ENCODE measurements at places on chromosomes 5 and 9.

DNA sequence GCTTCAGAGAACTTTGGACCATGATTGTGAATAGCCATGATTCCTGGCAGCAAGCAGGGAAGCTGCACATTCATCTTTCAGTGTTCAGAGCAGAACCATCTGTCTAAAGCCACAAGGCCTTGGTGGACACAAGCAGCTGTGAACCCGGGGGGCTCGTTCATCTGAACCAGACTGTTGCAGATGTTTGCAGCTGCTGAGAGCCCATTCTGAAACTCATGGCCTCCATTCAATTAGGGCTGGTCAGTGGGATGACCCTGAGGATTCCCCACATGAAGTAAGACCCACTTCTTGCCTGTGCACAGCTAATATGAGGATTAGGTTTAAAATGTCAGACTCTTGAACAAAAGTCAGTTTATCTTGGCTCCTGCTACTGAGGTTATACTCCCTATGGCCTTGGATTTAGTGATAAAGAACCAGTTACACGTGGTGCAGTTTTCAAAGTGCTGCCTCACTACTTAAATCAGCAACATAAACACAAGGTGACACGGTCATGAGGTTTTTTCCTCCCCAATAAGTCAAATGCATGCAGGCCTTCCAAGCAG is 109.8 kb upstream of the IFNK start:
- no peak for DNase-seq

DNA sequence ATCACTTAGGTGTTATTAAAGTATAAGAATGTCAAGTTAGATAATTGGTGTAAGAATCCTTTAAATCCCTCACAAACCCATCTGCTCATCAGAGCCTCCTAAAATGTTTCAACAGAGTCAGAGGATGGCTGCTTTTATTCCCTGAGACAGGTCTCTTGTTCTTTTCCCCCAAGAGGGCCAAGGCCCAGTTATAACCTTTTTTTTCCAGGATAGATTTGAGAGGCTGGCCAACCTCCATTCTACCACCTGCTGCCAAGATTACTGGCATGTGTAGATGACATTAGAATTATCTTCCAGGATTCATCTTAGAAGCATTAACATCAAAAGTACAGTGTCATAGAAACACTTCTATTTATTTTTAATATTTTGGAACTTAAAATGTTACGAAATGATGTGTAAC is 305.1 kb downstream of the TRPM3 start:
- DNase-seq = no peak

DNA sequence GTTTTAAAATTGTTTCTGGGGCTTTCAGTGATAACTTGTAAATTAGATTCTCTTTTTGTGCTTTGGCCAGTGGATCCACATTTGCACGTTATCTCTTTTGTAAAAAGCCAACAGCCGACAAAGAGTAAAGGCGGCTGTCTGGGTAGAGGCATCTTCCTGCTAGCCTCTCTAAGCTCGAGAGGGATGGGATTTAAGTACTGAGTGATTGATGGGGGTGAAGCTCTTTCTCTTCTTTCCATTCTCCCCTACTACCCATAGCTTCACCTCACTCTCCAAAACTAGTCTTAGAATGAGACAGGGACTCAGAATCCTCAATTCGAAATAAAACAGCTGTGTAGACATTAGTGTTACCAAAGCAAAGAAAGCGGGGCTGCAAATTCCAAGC is 3.4 kb downstream of the PBX3 start:
- DNase-seq = peak; percentile 37

- DNase-seq = peak; percentile 95
These were observed 24.0 kb upstream of the CDKN2B start for GRCh38 chr9:22033012-22033630.

DNA sequence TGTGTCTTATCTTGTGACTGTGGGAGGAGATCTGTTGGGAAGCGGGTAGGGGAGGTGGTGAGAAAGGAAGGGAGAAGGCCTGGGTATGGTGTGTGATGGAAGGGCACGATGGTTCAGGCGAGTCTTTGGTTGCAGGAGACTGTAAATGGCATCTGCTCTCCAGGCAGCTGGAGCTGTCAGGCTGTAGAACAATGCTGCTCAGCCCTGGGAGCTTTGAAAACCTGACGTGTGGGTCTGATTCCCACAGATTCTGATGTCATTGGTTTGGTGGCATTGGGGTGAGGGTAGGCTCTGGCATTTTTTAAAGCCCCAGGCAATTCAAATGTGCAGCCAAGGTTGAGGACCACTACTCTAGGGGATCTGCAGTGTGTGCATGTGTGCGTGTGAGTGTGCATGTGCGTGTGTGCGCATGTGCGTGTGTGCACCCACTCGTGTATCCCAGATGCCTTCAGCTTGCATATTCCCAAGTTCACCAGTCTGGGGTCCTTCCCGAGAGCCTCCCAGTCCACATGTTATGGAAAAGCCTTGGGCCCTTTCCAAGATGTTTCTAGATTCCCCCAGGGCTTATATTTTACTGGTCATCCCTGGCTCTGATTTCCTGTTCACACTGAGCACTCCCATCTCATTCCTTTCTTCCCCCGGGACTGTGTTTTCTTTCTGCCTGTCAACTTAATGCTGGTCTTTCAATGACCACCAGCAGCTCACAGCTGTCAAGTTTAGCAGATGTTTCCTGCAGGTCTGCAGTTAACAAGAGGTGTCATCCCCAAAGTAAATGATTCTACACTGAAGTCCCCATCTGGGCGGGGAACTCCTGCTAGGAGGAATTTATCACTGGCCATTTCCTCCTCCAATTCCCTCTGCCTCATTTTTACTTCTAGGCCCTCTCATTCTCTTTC is 34.0 kb downstream of the BOD1 start:
- DNase-seq = no peak

GRCh38 chr9:1233568-1233967 is 183.4 kb downstream of the DMRT2 start:
- no peak for DNase-seq

GRCh38 chr5:58571501-58571900 is 11.4 kb upstream of the RAB3C start:
- DNase-seq = no peak

DNA sequence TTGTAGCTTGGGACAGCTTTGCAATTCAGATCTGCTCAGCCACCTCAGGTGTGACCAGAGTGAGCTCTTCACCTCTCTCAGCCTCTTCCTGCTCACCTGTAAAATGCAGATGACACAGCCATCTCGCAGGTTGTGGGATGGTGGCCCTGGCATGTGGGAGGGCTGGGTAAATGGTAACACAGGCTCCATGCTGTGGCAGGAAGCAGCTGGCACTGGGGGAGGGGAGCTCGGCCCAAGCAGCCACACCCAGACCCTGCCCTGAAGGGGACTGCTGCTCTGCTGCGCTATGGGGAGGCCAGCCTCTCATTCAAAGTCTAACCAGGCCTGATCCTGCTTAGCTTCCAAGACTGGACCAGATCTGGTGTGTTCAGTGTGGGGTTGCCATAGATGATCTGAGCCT is 24.1 kb downstream of the PHF2 start:
- DNase-seq = no peak

GRCh38 chr5:10424124-10424731 is 17.5 kb upstream of the ROPN1L start:
- peak; percentile 11 for DNase-seq

GRCh38 chr5:138282920-138283742 is 8.7 kb upstream of the GFRA3 start:
- DNase-seq = peak; percentile 68

Measured in bronchial epithelial cell (primary cell).